Right atrium auricular region (tissue), 2 donors: ENCODE measurements at places on chromosomes 4 and X. TPM values are rescaled to one million over a fixed set of nuclear protein-coding genes. Genes with fewer than 3 reads are reported as not detected.

Gene TREX2
- 0.94 TPM for total RNA-seq

DNA sequence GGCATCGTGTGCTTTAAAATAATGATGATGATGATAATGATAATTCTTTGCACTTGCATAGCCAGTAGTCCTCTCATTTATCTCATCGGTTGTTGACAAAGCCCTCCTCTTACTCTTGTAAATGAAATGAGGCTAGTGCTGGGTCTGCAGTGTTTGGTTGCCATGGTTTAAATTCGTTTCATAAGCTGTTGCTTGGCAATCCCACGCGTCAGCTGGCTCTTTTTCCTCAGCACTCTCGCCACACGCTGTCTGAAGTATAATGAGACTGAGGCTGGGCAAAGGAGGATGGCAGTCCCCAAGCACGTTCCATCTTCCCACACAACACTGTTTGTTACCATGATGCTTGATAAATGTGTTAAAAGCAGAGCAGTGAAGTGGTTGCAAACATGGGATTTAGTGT, 15.5 kb downstream of the PAGE4 start:
- no peak overlapping the region for H3K4me3 ChIP-seq
- no peaks in the 10 kb centered on the region for H3K4me1 ChIP-seq
- H3K27me3 ChIP-seq: no peaks in the 10 kb centered on the region
- no peak for DNase-seq
- H3K36me3 ChIP-seq: no peaks in the 10 kb centered on the region

Gene PAGE2B
- total RNA-seq: not detected

DNA sequence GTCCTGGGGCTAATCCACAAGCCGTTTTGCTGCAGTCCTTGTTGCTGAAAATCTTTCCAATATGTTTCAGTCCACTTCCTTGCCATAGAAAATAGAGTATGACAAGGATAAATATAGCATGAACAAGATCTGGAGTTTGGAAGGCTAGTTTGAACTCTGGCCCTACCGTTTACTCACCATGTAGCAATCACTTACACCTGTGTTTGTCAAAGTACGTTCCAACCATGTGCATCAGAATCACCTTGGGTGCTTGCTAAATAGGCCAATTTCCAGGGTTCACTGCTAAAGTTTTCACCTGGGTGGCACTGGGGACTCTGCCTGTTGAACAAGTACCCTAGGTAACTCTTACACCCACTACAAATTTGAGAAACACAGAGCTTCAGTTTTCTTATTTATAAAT, 188.9 kb downstream of the ENOX2 start:
- no peaks in the 10 kb centered on the region for H3K36me3 ChIP-seq
- no peaks in the 10 kb centered on the region for H3K27me3 ChIP-seq
- no peak overlapping the region for H3K27ac ChIP-seq
- H3K4me1 ChIP-seq: no peaks in the 10 kb centered on the region

- no peak for DNase-seq
- no peak overlapping the region for H3K27ac ChIP-seq
- no peaks in the 10 kb centered on the region for H3K36me3 ChIP-seq
- no peaks in the 10 kb centered on the region for H3K27me3 ChIP-seq
- H3K4me3 ChIP-seq: no peak overlapping the region
Observed at GRCh38 chrX:104098151-104098808, 14.0 kb upstream of the ZCCHC18 start.

- H3K36me3 ChIP-seq: no peaks in the 10 kb centered on the region
- H3K27me3 ChIP-seq: no peaks in the 10 kb centered on the region
- H3K4me1 ChIP-seq: no peaks in the 10 kb centered on the region
- no peak overlapping the region for H3K4me3 ChIP-seq
- DNase-seq: no peak
Observed at GRCh38 chrX:51420610-51421009, 75.8 kb downstream of the NUDT11 start.

DNA sequence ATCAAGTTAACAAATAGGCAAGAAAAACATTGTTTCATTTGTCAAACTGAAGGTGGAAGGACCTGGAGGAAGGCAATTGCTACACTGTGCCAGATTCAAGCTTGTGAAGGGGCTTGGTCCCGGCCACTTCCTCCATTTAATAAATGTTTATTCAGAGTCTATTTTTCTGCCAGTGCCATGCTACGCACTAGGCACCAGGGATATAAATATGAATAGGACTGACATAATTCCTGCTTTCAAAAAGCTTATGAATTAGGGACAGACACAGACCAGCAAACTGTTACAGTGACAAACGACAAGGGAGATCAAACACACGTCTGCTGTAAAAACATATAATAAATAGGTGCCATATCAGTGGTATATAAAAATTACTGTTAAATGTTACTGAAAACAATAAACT, 571 bp downstream of the TLR6 start:
- peaks cover 7% of the 10 kb centered on the region for H3K4me1 ChIP-seq
- no peaks in the 10 kb centered on the region for H3K36me3 ChIP-seq
- H3K27me3 ChIP-seq: no peaks in the 10 kb centered on the region

DNA sequence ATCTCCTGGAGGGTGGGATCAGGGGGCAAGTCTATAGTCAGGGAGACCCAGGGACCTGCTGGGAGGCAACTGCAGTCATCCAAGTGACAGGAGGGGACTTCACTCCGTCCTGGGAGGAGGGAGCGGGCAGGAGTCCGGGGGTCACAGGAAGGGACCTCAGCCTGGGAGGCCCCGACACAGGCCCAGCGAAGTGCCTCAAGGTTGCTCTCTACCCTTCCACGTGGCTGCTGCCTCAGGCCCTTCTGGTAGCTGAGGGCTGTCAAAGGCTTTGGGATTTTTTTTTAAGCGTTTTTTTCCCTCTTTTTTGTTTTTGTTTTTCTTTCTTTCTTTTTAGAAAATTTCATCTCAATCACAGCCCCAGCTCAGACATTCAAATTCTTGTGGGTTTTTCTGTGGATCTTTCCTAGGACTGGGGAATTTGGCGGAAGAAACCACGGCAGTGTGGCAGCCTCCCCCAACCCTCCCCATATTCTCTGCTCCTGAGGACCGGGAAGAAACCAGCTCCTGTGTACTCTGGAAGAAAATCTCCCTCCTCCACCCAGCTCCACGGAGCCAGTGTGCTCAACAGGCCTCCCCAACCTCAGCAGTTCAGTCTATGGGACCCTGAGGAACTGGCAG, 1.4 kb upstream of the HAUS7 start:
- peak overlapping the region; percentile 16 for H3K27ac ChIP-seq
- H3K4me1 ChIP-seq: no peaks in the 10 kb centered on the region
- DNase-seq: no peak
- H3K27me3 ChIP-seq: no peaks in the 10 kb centered on the region
- H3K36me3 ChIP-seq: no peaks in the 10 kb centered on the region
- no peak overlapping the region for H3K4me3 ChIP-seq
